Fibroblast of skin of scalp (primary cell): ENCODE measurements at places on chromosomes 2 and 18.

- no peak for DNase-seq
Observed at GRCh38 chr2:86393521-86394491, 47.4 kb upstream of the KDM3A start.

DNA sequence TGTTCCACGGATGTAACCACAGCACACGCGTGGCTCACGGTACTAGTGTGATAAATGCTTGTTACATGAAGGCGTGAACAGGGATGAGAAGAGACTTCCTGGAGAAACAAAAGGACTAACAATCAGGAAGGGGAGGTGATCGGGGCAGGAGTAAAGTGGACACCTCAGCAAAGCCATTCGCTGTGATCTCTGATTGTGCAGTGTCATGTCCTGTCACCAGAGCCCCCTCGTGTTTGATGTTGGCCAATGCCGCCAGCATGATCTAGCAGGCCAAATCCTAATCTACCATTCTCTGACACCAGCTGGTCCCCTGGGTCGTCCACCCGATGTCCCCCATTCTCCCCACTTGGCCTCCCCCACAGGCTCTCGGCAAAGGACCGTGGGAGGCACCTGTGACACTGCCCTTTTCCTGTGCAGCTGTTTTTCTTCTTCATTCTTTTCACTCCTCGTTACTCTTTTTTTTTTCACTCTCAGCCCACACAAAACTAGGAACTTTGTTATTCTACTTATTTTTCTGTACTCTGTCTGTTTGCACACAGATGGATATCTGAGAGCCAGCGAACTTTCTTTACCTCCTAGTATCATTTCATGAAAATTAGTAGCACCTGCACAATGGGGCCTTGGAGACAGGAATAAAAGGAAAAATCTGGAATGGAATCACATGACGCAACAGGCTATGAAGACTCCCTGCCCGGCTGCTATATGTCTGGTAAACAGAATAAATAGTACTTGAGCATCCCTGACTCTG lies 146.8 kb downstream of the TGIF1 start:
- DNase-seq = no peak

GRCh38 chr2:240293557-240294461 lies 141.7 kb upstream of the GPC1 start:
- DNase-seq = no peak

GRCh38 chr2:150417278-150417677 lies 70.2 kb downstream of the RND3 start:
- no peak for DNase-seq

DNA sequence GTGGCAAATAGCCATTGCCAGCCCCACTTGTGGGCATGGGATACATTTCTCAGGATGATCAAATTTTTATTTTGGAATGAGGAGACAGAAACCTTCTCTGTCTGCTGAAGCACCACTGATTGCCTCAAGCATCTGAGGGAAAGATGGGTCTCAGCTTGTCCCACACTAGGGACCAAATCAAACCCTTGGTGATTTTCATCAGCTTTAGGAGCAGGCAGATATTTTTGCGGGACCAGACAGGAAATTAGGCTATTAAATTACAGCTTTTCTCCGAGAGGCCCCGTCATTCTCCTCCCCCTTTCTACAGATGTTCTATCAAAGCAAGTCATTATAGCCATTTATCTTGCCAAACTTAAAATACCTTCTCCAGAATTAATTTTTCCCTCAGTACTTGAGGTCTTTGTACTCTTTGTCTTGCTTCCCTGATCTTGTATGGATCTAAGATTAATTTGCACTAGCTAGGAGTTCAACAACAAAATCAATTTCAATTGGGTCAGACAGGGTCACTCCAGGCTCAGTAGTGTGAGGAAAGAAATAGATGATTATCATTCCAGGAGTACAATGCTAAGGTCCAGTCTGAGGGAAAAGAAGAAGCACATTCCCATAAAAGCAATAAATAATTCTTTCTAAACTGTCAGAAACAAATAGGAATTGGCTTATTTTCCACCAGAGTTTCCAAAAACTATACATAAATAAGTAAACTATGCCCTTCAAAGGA lies 818.1 kb upstream of the SOX11 start:
- DNase-seq = no peak

GRCh38 chr2:78980152-78980465 lies 45.4 kb upstream of the REG3G start:
- DNase-seq = no peak

DNA sequence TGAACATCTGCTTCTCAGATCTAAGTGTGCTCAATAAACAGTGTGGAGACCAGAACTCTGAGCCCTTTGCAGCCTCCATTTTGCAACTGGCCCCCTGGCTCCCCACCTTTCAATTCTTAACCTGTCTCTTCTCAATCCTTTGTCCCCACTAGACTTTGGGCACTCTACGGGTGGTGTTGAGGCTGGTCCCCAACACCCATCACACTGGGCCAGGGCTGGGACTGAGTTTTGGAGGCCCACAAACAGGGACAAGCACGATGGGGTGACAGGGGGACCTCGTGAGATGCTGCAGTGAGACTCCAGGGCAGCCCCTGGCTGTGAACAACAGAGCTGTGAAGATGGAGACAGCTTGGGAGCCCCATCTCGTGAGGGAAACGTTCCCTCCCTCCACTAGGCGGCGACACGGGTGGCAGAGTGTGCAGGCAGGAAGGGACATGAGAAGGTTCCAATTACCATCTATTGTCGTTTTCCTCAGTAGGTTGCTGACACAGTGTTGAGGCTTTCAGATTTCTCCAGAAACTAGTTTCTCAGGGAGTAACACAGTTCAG lies 1.2 kb downstream of the ANKMY1 start:
- DNase-seq = peak; percentile 61

DNA sequence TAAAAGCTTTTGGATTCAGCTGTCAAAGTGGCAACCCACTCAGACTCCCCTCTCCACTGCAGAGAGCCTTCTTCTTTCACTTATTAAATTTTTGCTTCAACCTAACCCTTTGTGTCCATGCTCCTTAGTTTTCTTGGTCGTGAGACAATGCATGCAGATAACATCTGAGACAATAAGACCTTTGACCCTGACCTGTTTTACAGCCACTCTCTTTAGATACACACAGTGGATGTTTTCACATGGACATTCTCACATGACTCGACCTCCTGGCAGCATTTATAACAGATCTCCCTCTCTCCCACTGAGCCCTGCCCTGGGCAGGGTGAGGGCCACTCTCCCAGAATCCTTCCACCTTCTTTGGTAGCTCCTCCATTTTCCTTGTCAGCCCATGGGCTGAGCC lies 30.4 kb upstream of the IL36G start:
- no peak for DNase-seq

DNA sequence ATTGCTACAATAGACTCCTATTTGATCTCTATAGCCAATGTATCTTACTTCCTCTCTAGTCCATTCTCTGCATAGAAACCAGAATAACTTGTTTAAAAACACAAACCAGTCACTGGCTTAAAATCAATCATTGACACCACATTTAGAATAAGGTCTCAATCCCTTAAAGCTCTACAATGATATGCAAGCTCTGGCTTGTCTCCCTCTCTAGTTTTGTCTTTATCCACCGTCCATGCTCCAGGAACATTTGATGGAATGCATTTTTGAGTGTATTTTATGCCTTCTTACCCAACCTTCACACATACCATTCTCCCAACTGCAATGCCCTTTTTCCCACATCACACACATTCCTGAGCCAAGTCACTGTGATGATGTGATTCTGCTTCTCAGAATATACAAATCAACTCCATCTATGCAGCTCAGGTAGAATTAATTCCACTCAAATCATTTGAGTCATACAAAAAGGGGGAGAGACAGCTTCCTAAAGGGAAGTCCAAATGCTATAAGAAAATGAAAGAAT lies 1107.2 kb downstream of the DPP10 start:
- DNase-seq = no peak

DNA sequence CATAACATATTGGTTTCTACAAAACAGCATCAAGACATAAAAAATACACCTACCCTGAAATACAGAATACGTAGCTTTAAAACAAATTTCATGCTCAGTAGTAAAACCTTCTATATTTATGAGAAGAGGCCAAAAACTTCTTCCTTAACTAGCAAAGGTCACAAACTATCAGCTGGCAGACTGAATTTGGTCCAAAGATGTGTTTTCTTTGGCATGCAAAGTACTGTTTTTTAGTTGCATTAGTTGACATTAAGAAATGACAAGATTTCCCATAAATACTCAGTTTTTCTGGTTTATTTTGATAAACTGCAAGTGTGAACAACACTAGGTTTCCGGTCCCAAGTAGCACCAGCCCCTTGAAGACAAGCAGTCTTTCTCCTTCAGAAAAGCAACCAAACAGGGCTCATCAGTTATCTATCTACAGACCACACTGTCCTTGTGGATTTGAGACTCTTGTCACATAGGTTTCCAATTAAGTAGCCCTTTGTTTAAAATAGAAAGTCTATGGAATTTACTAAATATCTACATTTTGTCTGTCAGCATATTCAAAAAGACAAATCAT lies 35.6 kb downstream of the SLC25A12 start:
- no peak for DNase-seq

DNA sequence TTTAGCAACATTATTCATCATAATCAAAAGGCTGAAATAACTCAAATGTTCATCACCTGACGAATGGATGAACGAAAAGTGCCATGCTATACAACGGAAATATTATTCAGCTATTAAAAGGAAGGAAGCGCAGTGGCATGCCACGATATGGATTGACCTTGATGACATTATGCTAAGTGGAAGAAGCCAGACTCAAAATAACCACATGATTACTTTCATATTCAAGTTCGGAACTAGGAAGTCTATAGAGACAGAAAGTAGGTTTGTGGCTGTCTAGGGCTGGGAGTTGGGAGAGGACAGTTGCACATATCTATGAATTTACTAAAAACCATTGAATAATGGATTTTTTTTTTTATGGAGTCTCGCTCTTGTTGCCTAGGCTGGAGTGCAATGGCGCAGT lies 13.4 kb upstream of the PDIA6 start:
- no peak for DNase-seq

GRCh38 chr18:58952858-58953257 lies 88.2 kb downstream of the ZNF532 start:
- peak; percentile 80 for DNase-seq

DNA sequence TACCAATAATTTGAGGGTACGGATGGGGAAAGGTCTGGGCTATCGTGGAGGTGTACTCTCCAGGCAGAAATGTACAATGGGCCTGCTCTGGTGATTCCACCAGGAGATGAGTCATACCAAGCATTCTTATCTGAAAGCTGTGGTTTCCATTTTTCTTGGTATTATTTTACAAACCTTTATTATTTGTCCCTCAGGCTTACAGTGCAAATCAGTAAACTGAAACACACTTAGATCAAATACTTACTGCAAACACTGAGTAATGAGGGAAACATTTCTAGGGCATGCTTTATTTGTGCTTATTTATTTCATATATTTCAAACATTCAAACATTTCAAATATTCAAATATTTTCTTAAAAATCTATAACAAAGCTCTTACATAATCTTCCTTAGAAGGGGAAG lies 319.8 kb downstream of the RND3 start:
- DNase-seq = peak; percentile 61

- DNase-seq = peak; percentile 24
Observed at GRCh38 chr2:234913208-234913626, 38.6 kb upstream of the SH3BP4 start.

DNA sequence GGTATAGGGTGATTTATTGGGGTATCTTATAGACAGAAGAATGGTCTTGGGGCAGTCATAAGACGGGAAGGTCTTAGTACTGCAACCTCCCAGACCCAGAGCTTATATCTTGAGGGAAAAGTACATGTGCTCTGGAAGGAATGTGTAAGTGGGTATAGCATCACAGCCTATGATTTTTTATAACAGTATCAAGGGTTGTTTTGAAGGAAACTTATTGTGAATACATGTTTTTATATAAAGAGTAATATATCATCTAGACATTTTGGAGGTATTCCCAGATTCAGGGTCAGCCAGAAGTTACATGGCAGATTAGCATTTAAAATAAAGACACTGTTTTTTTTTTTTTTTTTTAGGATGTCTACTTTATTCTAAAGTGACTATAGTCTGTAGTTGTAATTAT lies 47.6 kb upstream of the STON1 start:
- DNase-seq = peak; percentile 69

DNA sequence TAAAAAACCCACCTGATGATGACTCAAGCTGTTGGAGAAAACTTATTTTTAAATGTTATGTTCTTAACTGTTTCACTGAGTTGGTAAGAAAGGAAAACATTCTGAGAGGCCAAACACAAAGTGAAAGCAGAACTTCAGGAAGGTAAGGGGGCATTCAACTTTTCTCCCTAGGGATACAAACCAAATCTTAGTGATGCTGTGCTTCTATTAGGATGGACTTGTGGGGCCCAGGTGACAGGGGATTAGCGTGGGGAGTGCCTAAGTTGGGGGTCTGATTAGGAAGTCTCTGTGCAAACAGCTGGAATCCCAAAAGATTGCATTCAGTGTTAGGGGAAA lies 18.5 kb downstream of the PDCL3 start:
- no peak for DNase-seq

DNA sequence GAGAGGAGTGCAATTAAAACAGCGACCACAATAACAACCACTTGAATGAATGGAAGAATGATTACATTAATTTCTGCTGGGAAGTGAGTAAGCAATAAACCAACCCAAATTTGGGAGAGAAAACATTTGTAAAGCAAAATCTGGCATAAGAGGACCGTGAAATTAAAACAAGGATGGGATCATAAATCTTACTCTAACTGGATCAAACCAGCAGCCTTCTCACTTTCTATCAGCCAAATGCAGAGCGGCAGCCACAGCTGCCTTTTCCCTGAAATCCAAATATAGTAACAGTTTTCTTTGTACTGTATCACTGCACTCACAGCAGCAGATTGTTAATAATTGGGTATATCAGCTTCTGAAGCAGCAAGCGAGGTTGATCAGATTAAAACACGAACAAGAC lies 245.2 kb upstream of the REG3G start:
- DNase-seq = no peak

DNA sequence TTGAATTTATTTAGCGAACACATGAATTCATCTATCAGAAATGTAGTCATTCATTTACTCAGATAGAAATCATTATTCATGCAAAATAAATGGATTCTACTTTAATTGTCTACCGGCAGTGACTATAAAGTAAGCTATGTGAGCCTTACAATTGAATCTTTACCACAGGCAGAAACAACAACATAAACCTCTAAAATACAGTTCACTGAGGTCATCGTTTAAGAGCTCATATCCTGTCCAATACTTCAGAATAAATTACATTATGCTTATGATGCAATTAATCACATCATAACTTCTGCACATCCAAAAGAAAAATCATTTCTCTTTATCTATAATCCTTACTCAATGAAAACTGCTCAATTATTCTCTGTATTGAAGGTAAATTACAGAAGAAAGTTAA lies 244.7 kb downstream of the HNMT start:
- DNase-seq = no peak

DNA sequence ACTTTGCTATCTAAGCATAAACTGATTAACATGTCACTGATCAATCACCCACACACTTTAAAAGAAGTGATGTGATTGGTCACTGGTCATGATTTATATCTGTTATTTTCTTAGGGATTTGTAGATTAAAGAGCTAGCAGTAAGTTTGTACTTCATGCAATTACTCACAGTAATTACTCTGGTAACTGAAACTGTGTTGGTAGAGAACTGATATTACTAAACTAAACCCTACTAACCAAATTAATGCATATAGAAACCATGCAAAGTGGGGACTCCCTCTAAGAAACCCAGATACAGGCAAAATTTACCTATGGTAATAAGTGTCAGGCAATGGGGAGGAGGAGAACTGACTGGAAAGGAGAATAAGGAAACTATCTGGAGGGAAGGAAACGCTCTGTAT lies 44.8 kb upstream of the C2orf15 start:
- DNase-seq = no peak
